ENCODE measurements at places on chromosomes 5 and 9.
A peak's percentile ranks its signal among the peaks of the same experiment; 100 is the strongest.

DNA sequence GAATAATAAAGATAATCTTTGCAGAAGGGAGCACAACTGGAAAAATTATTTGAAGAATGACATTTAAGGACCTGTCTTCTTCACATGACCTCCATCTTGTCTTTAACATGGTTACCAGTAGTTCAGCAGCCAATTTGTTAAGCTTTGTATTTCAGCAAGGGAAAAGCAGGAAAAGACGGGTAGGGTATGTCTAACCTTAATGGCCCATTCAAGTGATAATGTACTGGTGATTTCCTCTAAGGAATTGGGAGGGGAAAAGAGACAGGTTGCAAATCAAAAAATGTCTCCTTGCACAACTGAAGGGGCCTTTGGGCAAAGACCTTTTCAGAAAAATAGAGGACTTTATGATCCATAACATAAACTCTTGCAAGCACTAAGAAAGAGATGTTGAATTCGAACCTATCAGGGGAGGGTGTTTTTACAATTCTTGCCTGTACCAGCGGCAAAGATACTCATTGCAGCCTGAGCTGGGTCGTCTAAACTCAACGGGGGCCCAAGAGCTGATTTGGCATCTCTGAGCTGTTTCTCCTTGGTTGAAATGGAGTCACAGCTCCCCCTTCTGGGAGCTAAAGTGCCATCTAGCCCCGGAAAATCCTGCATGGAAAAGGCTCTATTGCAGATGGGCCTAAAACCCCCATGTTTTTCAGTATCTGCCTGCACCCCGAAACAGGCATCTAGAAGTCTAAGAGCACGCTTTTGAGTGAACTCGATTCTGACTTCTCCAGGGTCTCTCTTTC, 3.8 kb downstream of the BRINP1 start:
- DNase-seq = peak; percentile 85

DNA sequence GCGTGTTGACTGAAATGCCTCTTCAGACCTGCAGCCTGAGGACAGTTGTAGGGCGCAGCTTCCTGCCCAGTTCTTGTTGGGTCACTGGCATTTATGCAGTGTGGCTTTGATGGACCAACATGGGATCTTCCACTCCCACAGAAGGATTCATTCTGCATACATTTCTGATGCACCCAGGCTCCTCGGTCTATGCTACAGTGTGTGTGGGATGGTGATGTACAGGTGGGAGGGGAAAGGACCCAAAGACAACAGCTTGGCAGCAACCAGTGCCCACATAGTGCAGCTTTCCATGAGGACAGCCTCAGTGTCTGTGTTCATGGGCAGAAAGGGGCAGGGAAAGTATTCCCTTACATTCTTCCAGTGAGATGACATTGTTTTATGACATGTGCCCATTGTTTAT, 237.9 kb downstream of the ARHGEF28 start:
- no peak for DNase-seq

DNA sequence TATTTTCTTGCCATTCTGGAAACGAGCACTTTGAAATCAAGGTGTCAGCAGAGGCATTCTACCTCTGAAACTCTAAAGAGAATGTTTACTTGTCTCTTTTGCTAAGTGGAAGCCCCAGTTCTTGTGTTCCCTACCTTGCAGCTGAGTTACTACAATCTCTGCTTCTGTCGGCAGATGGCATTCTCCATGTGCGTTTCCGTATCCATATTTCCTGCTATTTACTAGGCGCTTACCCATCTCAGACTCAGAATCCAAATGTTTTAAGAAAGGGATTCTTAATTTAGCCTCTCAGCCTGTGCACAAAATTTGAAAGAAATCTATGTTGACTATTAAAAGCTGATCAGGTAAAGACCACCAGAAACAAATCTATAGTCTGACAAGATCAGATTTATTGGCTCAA, 221.3 kb upstream of the FTMT start:
- no peak for DNase-seq

GRCh38 chr9:93306081-93306480, 122.1 kb downstream of the WNK2 start:
- no peak for DNase-seq

DNA sequence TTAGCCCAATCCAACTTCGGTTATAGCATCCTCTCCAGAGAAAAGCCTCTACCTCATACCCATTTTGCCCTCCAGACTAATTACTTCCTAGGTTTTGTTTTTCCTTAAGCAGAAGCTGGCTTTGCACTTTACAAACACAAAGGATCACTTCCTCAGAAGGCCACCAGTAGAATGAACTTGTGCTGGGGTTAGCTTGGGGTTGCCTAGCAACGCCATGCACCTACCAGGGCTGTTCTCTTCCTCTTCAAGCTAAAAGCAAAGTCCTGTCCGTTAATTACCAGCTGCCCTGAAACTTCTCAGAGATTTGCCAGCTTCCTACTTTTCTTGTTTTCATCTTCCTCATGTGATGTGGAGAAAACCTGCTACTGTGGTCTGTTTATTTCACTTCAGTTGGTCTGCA, 132.0 kb upstream of the WWC1 start:
- no peak for DNase-seq

DNA sequence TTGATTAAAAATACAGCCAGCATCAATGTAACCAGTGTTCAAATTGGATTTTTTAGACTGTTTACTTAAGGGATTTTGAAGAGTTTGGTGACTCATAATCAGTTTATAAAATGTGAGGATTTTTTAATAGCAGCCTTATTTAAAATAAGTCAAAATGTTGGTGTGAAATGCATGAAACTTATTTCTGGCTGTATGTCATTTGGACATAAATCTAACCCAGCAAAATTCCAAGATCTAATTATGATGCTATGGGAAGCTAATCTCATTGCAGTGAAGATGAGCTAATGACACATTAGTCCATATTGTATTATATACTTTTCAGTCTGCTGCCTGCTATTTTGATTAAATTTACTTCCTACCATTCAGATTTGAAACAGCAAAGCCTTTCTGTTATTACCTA, 140.3 kb downstream of the AOPEP start:
- DNase-seq = no peak

GRCh38 chr5:151592855-151593408, 1.8 kb upstream of the FAT2 start:
- DNase-seq = no peak

DNA sequence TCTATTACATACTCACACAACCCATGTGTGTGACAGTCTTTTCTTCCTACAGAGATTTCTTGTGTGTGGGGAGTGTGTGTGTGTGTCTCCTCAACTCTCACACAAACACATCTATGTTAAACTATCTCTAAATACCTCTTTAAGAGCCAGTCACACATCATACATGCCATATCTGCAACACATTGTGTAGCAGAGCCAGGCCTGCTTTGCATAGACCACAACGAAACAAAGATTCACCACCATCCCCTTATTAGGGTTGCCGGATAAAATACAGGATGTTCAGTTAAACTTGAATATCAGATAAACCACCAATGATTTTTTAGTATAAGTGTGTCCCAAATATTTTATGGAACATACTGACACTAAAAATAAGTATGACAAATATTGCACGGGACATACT, 2.3 kb downstream of the FAM170A start:
- DNase-seq = no peak

- no peak for DNase-seq
These were observed at the start of gene CARD19 for GRCh38 chr9:93096131-93096802. Gene CARD19 (plus strand): TSS chr9:93096217. CDS start chr9:93096346, 129 bp downstream.

DNA sequence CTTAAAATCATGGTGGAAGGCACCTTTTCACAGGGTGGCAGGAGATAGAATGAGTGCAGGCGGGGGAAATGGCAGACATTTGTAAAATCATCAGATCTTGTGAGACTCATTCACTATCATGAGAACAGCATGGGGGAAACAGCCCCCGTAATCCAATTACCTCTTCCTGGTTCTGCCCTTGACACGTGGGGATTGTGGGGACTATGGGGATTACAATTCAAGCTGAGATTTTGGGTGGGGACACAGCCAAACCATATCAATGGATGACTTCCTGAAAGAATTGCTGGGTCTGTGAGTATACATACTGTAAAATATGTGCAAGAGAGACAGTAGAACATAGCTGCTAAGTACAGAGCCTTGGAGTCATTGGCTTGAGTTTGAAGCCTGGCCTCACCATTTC, 47.0 kb downstream of the KIAA1958 start:
- no peak for DNase-seq

DNA sequence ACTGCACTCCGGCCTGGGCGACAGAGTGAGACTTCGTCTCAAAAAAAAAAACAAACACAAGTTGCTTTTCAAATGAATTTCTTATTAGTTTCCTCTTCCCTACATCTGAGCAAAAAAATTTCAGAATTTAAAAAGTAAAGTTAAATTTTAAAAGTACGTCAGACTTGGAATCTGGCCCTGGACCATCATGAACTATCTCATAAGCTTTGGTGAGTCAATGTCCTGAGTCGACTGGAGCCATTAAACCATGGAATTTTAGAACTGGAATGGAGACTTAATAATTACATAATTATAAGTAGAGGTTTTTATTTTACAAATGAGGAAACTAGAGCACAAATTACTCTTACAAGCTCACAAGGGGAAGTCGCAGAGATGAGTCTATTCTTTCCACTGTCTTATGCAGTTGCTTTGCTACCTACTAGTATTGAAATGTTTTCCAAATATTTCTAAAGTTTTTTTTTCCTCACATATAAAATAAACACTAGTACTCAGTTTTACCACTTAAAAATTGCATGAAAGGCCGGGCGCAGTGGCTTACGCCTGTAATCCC, 98.0 kb upstream of the ZNF608 start:
- DNase-seq = no peak

- DNase-seq = no peak
These were observed 20.7 kb upstream of the STARD4 start for GRCh38 chr5:111532886-111533582.

GRCh38 chr9:122179690-122180074, 20.0 kb downstream of the MORN5 start:
- DNase-seq = no peak

- DNase-seq = peak; percentile 71
These were observed 15.5 kb upstream of the SOWAHA start for GRCh38 chr5:132797651-132798050.

- DNase-seq = no peak
These were observed 73.7 kb upstream of the TNC start for GRCh38 chr9:115191667-115192066.

DNA sequence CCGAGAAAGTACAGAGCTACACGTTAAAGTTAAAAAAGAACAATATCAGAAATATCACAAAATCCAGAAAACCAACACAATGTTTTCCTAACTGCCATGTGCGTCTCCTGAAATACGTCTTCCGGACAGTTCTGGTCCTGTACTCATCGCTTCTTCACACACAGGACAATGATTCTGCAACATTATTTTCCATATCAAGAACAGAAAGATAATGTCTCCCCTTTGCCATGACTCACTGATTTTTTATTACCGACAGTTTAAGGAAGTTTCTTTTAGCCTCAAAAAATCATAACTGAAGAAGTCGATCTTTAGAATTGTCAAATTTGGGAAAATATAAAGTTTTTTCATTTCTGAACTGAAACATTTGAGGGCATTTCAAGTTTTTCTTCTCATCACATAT, 2.5 kb downstream of the TBC1D9B start:
- DNase-seq = no peak

- no peak for DNase-seq
These were observed 118.0 kb upstream of the ICE1 start for GRCh38 chr5:5304361-5305020.

GRCh38 chr5:143793249-143793648, 18.7 kb upstream of the HMHB1 start:
- DNase-seq = no peak

DNA sequence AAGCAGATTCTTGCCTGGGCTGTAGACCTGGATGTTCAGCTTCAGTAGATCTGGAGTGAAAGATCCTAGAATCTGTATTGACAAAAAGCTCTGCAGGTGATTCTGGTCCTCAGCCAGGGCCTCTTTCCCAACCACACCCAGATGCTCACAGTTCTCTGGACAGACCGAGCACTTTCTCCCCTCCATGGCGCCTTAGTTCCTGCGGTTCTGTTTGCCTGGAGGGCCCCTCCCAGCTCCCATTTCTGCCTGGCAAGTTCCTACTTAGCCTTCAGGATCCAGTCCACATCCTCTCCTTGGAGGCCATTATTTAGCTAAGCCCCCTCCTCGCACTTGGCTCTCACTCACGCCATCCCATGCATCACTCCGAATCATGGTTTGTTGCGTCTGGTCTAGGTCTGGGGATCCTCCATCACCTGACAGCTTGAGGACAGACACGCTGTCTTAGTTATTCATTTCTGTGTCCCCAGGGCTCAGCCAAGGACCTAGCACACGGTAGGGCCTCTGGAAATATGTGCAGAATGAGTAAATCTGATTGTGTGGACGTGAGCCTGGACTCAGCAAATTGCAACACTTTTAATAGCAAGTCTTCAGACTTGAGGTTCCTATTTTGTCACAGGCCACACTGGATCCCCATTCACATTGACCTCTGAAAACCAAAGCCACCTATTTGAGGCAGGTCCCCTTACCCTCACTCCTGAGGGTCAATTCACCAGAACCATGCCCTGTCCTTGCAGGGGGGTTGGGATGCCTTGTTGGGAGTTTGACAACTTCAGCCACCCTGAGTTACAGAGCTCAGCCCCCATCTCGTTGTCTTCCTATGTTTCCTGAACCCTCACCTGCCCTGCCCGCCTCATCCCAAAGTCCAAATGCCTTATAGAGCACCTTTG, 50.7 kb downstream of the COL15A1 start:
- no peak for DNase-seq

DNA sequence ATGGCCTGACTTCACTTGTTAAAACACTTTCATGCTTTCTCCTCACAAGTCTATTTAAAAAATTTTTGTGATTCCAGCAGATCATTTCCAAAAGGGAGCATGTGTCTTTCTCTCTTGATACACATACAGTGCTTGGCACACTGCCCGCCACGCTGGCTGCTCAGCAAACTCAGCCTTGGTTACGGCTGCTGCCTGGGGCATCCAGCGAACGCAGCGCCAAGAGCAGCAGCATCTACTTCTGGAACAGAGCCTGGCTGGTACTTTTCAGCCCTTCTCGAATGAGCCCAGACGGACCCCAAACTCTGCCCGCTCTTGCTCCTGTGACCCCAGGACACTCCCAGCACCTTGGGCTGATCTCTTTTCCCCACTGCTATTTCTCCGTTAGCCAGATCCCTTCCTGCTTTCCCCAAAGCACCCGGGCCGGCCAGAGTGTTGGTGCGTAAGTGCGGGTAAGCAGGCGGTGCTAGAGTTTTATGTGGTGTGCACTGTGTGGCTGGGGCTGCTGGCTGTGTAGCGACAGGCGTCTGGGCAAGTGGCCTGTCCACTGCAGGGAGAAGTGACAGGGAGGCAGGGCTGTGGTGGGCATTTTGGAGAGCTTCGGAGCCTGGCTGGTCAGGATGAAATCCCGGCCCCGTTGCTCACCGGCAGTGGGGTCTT, 73.2 kb downstream of the SH3PXD2B start:
- DNase-seq = peak; percentile 36

- no peak for DNase-seq
These were observed 7.0 kb downstream of the NOTCH1 start for GRCh38 chr9:136538599-136539426.

- DNase-seq = no peak
These were observed 5.5 kb downstream of the MRNIP start for GRCh38 chr5:179852993-179853547.

DNA sequence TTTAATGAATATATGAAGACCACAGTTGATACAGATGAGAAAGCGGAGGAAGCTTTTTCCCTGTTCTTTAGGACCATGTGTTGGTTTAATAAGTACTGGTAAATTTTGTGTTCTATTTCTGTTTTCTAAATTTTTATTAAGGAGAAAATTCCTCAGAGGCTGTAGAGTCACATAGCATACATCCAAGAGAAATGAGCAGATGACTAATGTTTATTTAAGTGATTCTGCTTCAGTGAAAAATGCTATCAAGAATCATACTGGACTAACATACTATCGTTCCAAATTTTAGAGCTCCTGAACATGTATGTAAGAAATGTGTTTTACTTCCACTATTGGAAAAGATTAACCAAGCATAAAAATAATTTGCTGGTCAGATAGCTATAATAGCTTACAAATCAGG, 115.0 kb downstream of the KIAA1958 start:
- DNase-seq = no peak

- no peak for DNase-seq
These were observed 82.3 kb downstream of the CRB2 start for GRCh38 chr9:123438321-123438720.
